ENCODE measurements at places on chromosomes 2 and 18. TPM values are rescaled to one million over a fixed set of nuclear protein-coding genes. Genes with fewer than 3 reads are reported as not detected.

KLF11 gene
- total RNA-seq, result 6.9 TPM

SEPTIN10 gene
- total RNA-seq, result 12.3 TPM

TLX2 gene
- not detected for total RNA-seq

MC4R gene
- total RNA-seq, result not detected

SLC14A1 gene
- not detected for total RNA-seq

All from G401 (cell line).